ENCODE measurements at places on chromosomes 3 and 15.

- no peak for DNase-seq
These were observed 42.3 kb upstream of the TMEM87A start for GRCh38 chr15:42315521-42315920.

GRCh38 chr15:33384307-33384706, 73.5 kb downstream of the RYR3 start:
- DNase-seq = no peak

- DNase-seq = no peak
These were observed 108.7 kb downstream of the SLMAP start for GRCh38 chr3:57864853-57865252.

DNA sequence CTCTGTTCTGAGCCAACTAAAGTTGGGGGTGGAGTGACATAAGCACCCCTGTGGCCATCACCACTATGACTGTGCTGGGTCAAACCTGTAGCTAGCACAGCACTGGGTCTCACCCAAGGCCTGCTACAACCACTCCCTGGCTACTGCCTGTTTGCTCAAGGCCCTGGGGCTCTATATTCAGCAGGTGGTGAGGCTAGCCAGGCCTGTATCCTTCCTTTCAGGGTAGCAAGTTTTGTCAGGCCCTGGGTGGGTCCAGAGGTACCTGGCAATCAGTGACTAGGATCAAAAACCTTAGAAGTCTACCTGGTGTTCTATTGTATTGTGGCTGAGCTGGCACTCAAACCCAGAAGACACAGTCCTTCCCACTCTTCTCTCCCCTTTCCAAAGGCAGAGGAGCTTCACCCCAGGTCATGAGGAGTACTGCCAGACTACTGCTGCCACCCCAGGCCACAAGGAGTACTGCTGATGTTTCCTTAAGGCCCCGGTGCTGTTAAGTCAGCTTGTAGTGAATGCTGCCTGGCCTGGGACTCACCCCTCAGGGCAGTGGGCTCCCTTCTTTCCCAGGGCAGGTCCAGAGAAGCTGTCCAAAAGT, 170.8 kb downstream of the IGSF11 start:
- no peak for DNase-seq

DNA sequence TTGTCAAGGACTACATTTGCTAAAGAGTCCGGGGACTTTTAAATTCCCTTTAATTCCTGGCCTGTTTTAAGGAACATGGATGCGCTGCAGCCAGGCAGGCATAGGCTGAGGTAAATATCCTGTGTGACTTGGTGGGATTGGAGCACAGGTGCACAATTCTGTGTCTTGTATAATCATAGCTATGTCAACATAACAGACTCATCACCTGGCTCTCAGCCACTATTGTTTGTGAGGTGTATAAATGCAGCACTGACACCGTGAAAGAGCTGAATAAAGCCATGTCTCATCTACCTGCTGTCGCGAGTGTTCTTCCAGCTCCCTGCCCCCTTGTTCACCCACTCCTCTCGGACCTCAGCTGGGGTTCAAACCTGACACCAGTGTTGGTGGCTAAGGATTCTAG, 109.7 kb downstream of the MFSD1 start:
- no peak for DNase-seq

GRCh38 chr3:105618556-105618955, 250.3 kb downstream of the CBLB start:
- no peak for DNase-seq
